Mesangial cell (primary cell): ENCODE measurements at places on chromosomes 3 and 15. TPM values are rescaled to one million over a fixed set of nuclear protein-coding genes. Genes with fewer than 3 reads are reported as not detected.

Gene SEMA3B
- total RNA-seq, result 7.8 and 49.4 TPM in 2 replicates

Gene SPG11
- 32.8 and 58.8 TPM in 2 replicates for total RNA-seq

Gene SCG3
- total RNA-seq, result not detected in 2 replicates

Gene ATP13A5
- not detected in 2 replicates for total RNA-seq

Gene FANCD2OS
- total RNA-seq, result not detected in 2 replicates

Gene MCTP2
- total RNA-seq, result 4.4 and 6.3 TPM in 2 replicates

Gene OR4F15
- 0.25 TPM in 1 of 2 replicates, not detected in the other for total RNA-seq

Gene ELL3
- 1.8 and 3.0 TPM in 2 replicates for total RNA-seq

Gene GOLGA6B
- total RNA-seq, result not detected in 2 replicates

Gene GOLGA8J
- total RNA-seq, result not detected in 2 replicates

Gene REC114
- total RNA-seq, result not detected in 2 replicates

Gene SCG5
- 17.3 and 58.6 TPM in 2 replicates for total RNA-seq

Gene TMEM207
- total RNA-seq, result not detected in 2 replicates

Gene ITGB5
- total RNA-seq, result 144 and 216 TPM in 2 replicates

Gene GOLIM4
- 28.1 and 30.0 TPM in 2 replicates for total RNA-seq

Gene RTP4
- total RNA-seq, result 0.89 TPM in 1 of 2 replicates, not detected in the other

Gene BCL6
- total RNA-seq, result 9.6 and 26.0 TPM in 2 replicates

Gene C2CD4A
- total RNA-seq, result 0.25 TPM in 1 of 2 replicates, not detected in the other

Gene XCR1
- total RNA-seq, result not detected in 2 replicates

Gene GRK7
- total RNA-seq, result not detected in 2 replicates

Gene EIF4E3
- total RNA-seq, result 2.0 and 4.2 TPM in 2 replicates

Gene P3H2
- 67.0 and 101 TPM in 2 replicates for total RNA-seq

Gene PLSCR1
- total RNA-seq, result 27.7 and 33.0 TPM in 2 replicates

Gene TMEM212
- total RNA-seq, result not detected in 2 replicates

Gene MORC1
- total RNA-seq, result not detected in 2 replicates
